ENCODE measurements at places on chromosomes 4 and X.

DNA sequence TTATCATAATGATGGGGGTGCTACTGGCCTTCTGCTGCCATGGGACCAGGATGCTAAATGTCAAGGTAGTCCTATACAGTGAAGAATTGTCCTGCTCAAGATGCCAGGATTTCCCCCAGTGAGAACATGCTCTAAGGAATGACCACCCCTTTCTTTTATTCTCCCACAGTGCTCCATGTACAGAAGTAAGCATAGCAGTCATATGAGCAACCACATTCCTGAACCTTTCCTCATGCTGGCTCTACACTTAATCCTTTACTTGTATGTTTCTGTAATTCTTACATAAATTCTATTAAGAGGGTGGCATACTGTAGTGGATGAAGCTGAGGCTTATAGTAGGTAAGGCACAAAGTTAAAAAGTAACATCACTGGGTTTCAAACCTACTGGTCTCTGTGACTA lies 20.2 kb downstream of the CYP2U1 start:
- no peak for DNase-seq

DNA sequence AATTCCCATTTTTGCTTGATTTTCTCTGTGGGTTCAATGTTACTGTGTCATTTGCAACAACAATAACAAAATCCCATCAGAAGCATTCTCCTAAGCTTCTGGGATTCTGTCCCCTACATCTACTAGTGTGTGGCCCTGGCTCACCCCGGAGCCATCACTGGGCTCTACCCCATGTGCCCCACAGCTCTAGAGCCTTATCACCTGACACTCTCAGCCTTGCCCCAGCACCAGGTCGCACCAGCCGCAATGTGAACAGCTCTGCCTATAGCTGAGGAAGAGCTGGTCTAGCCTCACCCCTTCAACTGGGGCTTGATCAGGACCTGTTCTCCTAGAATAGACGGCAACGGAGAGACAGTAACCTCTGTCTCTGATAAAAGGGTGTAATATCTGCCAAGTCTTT lies 161.7 kb downstream of the SHROOM3 start:
- no peak for DNase-seq

GRCh38 chr4:168486912-168487281 lies 6.6 kb upstream of the DDX60L start:
- DNase-seq: no peak

GRCh38 chrX:47843363-47843762 lies 6.7 kb downstream of the ZNF81 start:
- no peak for DNase-seq
